NCI-H748 treated with DMSO at 0.1 percent for 48 hours (cell line): ENCODE measurements at places on chromosomes 6 and 20.
A peak's percentile ranks its signal among the peaks of the same experiment; 100 is the strongest.

DNA sequence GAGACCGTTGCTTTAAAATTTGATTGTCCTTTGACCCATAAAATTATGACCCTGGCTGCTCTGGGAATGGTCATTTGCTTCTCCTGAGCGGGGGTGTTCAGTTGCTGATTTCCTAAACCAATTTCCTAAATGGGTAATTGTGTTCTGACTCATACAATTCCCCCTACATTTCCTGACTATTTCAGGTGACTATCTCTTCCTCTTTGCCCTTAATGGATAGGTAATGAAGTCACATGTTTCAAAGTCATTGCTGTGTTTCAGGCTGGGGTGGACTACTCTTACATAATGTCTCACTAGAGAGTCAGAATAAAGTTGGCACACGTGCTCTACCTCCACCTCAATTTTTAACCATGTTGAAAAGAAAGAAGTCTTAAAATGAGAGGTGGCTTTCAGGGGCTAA lies 109.8 kb downstream of the DOK5 start:
- DNase-seq: no peak

- no peak for DNase-seq
These were observed 45.9 kb downstream of the SSR1 start for GRCh38 chr6:7267071-7267465.

GRCh38 chr20:5100684-5101347 lies 18.9 kb downstream of the PCNA start:
- peak; percentile 71 for DNase-seq

GRCh38 chr6:128882560-128882959 lies 378 bp upstream of the LAMA2 start:
- DNase-seq: no peak

GRCh38 chr6:146345598-146345997 lies 198.0 kb upstream of the RAB32 start:
- no peak for DNase-seq

DNA sequence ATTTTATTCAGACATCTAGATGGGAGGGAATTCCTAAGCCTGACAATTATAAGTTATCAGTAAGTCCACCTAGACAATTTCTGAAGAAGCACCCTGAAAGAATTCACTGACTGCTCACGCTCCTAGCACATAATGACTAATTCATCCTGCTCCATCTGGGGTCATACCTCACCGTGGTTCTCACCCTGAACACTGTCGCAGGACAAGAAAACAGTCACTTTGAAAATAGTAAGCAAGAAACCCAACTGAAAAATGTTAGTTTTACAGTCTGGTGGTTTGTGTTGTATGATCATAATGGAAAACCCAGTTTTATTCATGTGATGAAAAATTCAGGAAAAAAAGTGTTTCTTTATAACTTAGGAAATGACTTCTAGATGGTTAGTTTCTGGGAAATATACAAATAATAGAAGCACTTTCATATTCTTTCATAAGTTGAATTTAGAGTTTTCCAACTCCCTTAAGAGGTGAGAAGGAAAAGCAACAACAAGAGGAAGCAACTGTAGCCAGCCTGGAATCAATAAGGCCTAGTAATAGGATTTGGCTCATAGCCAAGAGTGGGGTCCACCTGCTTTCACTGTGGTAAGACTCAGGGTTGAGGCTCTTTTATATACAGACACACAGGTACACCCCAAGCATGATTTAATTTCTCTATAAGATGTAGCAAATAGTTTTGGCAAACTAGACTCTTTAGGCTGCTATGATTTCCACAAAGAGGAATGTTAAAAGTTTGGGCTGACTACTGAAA lies 94.1 kb downstream of the HIVEP2 start:
- DNase-seq: no peak

DNA sequence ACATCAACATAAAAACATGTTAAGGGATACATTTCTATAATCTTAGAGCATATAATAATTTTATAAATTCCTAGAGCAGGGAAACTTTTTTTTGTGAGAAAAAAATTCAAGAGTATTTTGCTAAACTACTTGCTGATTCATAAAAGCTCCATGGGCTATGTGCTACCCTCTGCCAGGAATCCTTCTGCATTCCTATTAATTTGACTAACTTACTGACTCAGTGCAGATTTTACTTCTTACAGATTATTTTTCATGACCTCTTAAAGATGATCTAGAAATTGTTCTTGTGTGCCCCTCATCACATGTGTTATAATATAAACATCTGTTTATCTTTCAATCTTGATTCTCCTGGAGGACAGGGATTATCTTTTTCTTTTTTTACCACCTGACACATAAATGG lies 5.7 kb downstream of the VTA1 start:
- no peak for DNase-seq

- DNase-seq: no peak
These were observed 9.0 kb downstream of the CCDC167 start for GRCh38 chr6:37490536-37491170.

DNA sequence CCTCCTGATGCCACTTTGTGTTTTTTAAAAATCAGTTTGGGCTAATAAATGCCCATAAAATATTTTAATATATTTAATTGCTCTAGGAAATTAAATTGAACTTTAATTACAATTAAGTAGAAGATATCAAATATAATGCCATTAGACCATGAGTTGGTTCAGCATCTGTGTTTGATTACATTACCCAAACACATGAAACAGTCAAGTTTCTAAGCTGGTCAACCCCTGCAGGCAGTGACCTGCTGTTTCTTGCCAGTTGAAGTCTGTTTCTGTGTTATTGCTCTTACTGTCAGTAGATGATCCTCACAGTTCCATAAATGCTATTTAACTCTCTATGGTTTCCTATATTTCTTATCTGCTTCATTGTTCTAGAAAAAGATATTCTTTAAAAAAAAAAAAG lies 9.7 kb upstream of the TENT5A start:
- DNase-seq: no peak

GRCh38 chr6:37889486-37889885 lies 70.0 kb downstream of the ZFAND3 start:
- no peak for DNase-seq

GRCh38 chr6:73299151-73299971 lies 36.4 kb upstream of the KHDC1 start:
- no peak for DNase-seq

DNA sequence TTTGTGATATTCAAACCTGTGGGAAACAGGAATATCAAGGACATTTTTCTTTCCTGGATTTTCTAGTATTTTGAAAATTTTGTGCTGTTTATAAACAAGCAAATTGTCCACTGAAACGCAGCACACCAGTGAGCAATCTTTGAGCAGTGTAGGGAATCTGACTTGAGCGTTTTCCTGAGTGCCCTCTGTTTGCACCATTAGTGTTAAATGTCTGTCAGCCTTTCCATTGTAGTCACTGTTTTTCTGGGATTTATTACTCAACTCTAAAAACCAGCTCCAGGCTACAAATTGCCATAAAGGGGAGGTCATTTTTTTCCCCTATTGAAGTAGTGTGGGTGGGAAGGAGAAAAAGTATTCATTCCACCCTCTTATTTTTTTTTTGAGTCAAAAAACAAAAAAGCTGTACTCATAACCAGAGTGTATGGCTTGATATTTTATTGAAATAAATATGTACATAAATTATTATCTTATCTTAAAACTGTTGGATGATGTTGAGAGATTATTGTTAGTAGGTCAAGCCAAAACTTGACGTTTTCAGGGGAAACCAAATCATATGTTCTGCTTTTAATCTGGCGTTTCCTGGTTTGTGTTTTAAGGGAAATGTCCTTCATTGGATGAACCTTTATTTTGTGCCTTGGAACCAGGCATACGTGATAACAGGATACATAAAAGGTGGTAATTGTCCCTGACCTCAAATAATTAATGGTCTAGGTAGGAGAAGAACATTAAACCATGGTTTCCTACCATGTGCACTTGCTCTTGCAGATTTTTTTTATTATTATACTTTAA lies 51.8 kb downstream of the TSHZ2 start:
- DNase-seq: no peak

DNA sequence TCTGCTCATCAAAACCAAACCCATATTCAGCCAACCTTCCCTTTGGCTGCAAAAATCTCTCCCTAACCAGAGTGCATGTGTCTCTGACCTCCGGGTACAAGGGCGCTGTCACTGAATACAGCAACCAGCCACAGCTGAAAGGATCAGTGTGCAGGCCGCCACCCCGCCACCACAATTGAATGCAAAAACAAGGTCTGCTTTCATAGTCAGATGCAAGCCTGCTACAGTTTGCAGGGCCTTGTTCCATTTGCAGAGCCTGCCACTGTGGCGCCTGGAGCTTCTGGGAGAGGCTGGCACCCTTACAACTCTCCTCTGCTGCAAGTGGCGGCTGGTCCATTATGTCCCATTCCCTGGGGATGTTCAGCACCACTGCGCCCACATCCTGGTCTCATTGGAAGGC lies 23.5 kb downstream of the MDGA1 start:
- DNase-seq: no peak

GRCh38 chr20:60271597-60271996 lies 313.4 kb downstream of the CDH26 start:
- no peak for DNase-seq

GRCh38 chr6:106163966-106164877 lies 78.1 kb downstream of the PRDM1 start:
- no peak for DNase-seq

- DNase-seq: no peak
These were observed 12.9 kb downstream of the BPIFB4 start for GRCh38 chr20:33092361-33092760.

- no peak for DNase-seq
These were observed 82.2 kb downstream of the PRDM1 start for GRCh38 chr6:106168097-106168888.

DNA sequence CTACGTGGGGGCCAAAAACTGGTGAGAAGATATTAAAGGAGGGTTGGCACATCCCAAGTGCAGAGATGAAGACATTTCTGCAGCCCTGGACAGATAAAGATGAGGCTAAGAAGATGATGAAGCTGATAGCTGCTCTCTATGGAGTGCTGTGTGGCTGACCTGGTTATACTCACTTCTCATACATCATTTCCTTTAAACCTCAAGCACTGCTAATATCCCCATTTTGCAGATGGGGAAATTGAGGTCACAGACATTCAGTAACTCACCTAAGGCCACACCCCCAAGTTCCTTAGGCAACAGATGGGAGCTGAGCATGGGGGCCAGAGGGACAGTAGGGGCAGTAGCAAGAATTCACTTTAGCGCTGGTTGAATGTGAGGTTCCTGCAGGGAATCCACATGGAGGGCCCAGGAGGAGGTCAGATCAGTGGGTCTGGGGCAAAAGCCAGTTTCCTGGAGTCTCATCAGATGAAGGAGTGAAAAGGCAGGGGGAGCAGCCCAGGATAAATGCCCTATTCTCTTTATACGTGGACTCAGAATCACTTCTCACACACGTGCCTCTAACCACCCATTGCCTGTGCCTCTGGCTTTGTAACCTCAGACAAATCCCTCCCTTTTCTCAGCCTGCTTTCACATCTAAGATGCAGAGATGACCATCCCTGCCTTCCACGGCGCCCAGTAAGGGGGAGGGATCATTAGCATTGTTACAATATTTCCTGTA lies 125.8 kb downstream of the NFATC2 start:
- DNase-seq: no peak

DNA sequence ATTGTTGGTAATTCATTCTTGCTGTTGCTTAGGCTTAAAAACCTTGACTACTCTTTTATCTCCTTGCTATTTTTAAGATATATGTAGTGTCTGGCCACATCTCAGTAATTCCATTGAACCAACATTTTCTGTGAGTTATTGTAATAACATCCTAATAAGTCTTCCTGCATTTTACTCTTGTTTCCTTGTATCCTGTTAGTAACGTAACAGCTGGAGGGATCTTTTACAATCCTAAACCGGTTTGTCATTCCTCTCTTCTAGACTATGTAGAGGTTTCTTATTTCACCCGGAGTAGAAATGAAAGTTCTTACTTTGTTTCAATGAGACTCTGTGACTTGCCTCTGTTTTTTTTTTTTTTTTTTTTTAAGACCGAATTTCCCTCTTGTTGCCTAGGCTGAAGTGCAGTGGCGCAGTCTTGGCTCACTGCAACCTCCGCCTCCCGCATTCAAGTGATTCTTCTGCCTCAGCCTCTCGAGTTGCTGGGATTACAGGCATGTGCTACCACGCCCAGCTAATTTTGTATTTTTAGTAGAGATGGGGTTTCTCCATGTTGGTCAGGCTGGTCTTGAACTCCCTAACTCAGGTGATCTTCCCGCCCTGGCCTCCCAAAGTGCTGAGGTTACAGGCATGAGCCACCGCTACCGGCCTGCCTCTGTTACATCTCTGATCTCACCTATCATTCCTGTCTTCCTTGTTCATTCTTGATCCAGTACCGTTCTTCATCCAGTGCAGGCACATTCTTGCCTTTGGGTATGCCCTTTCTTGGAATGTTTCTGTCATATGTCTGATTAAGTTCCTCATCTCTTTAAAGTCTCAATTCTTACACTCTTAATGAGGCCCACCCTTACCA lies 44.7 kb downstream of the NCOA3 start:
- DNase-seq: no peak

DNA sequence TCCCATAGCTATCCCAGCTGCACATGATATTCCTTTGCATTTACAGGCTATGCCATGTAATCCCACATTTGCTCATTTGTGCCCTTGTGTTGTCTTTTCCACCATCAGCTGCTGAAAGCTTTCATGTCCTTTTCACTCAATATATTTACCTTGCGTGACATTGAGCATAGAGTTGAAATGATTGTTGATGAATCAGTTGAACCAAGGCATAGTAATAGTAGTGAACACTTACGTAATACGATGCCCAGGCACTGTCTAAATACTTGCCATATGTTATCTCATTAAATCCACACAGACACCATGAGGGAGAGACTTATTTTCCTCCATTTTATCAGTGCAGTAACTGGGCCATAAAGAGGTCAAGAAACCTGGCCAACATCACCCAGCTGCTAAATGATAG lies 13.1 kb downstream of the RNF8 start:
- DNase-seq: peak; percentile 16

DNA sequence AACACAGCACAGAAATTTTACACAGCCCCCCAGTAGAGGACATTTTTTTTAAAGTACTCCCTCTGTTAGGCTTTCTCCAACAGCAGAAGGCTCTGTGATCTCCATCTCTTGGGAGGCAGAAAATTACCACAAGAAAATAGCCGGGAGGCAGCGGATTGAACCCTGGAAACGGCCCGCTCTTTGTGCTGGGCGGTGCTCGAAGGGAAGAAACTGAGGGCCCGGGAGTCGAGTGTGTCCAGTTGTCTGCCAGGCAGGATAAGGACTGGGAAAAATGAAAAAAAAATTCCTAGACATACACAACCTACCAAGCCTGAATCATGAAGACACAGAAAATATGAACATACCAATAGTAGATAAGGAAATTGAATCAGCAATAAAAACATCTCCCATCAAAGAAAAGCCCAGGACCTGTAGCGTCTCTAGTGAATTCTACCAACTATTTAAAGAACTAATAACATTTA lies 31.5 kb downstream of the POM121L2 start:
- DNase-seq: peak; percentile 65
